H1 (cell line): ENCODE measurements at places on chromosomes 13 and 19. TPM values are rescaled to one million over a fixed set of nuclear protein-coding genes. Genes with fewer than 3 reads are reported as not detected.

DNA sequence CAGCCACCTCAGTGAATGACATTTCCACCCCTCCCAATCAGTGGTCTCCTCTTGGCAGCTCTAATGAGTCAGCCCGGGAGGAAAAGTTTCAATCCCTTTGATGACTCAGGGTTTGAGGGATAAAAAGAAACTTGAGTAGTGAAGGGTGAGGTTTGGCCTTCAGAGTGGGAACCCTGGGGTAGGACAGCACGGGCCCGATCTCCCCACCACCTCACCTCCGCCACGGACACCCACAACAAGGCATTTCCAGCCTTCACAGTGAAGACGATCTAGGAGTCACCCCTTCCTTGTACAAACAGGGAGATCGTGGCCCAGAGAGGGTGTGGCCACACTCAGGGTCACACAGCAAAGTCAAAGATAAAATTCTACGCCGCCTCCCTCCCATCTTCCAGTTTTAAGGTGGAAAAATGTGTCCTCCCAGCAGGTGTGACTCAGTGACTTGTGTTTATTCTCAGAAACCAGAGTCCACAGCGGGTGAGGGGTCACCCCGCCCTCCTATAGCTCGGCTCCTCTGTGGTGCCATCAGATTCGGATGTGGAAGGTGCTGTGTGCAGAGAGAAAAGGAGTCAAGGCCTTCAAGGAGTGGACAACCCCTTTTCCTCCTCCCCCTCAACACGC lies 12.3 kb downstream of the CIB3 start:
- DNase-seq: no peak

- DNase-seq: no peak
These were observed 14.6 kb downstream of the SIGLEC7 start for GRCh38 chr19:51156710-51157109.

- no peak for DNase-seq
These were observed 3.7 kb downstream of the SYNGR4 start for GRCh38 chr19:48367855-48368254.

- no peak for DNase-seq
These were observed 251.6 kb downstream of the KCTD12 start for GRCh38 chr13:76634431-76635191.

The LIN37 gene
- total RNA-seq: 2.9 and 3.8 TPM in 2 replicates

The TSHZ3 gene
- total RNA-seq: 9.3 and 12.3 TPM in 2 replicates

The HSD11B1L gene
- 8.2 and 9.5 TPM in 2 replicates for total RNA-seq
